ENCODE measurements at places on chromosomes 13 and 19. TPM values are rescaled to one million over a fixed set of nuclear protein-coding genes. Genes with fewer than 3 reads are reported as not detected.
A peak's percentile ranks its signal among the peaks of the same experiment; 100 is the strongest.

The BEST2 gene
- total RNA-seq = not detected

GRCh38 chr13:73697166-73697565 lies 437.0 kb downstream of the KLF12 start:
- DNase-seq = no peak

- peak; percentile 74 for DNase-seq
Observed at GRCh38 chr19:15288146-15288963, 44.0 kb downstream of the BRD4 start.

DNA sequence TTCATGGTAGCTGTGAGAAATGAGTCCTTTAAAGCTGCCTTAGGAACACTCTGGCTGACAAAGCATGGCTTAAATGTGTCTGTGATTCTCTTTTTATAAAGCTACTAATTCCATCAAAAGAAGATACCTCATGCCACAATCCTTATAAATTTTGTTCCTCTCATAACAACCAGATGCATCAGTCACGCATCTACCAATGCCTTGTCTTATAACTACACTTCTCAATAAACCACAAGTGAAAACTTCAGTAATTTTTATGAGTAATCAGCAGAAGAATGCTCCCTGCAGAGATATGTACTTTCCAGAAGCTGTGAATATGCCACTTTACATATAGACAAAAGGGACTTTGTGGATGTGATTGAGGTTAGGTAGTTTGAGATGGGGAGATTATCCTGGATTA lies 147.8 kb downstream of the SUCLA2 start:
- DNase-seq = no peak
